ENCODE measurements at places on chromosomes 6 and 20.

DNA sequence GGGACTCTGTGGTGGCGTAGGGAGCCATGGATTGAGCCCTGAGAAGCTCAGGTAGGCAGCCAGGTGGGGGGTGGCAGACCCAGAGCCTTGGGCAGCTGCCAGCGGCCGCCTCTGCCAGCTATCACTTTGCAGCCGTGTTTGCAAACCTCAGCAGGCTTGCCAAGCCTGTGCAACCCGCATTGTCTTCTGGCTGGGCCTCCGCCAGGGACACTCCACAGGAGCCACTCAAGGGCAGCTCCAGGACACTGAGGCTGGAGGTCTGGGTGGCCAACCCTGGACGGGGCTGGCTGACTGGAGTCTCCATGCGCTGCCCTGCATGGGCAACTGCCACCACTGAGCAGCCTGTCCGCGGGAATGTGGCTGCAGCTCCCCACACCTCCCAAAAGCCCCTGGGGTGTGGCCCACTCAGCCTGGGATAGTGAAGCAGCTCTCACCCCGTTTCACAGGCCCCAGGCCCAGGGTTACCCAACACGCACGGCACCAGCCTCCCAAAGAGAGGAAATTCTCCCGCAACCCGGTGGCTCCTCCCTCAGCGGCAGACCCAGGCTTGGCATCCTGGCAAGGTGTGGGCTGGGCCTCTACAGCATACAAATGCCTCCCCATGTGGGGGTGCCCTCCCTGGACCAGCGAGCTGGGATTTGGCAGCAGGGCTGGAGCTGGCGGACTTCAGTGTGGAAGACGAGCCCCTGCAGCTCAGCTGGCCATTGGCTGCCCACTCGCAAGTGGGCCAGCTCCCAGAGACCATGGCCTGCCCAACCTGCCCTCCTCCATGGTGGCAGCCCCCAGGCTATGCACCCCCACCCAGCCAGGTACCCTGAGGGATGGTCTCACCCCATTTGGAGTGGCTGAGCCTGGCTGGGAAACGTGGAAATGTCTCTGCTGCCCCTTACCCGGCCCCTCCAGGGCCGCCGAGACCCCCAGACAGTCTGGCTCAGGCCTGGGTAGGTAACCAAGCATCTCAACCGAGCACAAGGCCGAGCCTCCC, 2.9 kb downstream of the CHRNA4 start:
- DNase-seq = no peak

DNA sequence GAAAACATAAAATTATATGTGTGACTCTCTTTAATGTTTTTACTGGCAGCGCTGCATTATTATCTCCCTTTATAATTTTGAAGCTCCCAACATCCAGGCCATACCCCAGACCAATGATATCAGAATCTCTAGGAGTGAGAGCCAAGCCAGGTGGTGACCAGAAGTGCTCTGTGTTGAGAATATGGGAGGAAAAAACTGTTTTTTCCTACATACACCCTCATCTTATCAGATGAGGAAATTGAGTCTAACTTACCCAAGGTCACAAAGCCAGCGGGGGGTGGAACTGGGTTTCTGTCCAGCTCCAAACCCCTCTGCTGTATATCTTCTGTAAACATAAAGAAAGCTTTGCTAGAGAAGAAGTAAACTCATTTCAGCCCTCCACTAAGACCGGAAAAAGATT, 42.5 kb downstream of the LY86 start:
- DNase-seq = no peak

- DNase-seq = no peak
Measured at GRCh38 chr6:132961610-132962009, 147.2 kb downstream of the RPS12 start.

DNA sequence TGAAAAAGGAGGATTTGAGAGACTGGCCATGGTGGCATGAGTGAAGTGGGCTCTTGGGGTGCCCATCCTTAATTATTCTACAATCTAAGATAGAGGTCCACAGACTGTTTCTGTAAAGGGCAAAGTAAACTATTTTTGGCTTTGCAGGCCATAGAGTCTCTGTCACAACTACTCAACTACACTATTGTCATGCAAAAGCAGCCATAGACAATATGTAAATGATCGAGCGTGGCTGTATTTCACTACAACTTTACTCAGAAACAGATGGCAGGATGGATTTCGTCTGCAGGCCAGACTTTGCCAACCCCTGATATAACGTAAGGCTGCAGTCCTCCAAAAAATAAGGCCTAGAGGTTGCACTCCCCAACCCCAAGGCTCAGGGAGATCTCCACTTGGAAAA, 58.2 kb upstream of the NAA20 start:
- DNase-seq = no peak

DNA sequence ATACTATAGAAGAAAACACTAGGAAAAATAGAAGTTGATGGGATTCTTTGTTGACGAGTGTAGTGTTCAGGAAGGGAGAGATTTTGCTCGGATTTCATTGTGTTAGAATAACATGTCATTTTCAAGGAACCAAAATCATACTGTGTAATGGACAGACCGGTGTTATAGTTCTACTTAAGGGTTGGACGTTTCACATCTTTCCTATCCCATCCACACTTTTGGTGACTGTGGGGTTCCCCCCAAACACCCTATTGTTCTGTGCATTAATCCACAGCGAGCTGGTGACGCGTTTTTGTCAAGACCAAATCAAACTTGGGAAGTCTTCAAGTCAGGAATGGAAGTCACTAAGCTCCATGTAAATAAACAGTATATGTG, 43.3 kb downstream of the TRIM27 start:
- DNase-seq = no peak
